Left renal pelvis (tissue), 4 donors: ENCODE measurements at places on chromosomes 13 and 19. TPM values are rescaled to one million over a fixed set of nuclear protein-coding genes. Genes with fewer than 3 reads are reported as not detected.

- DNase-seq = no peak
These were observed 1.8 kb upstream of the UBE2M start for GRCh38 chr19:58560007-58560887.

DNA sequence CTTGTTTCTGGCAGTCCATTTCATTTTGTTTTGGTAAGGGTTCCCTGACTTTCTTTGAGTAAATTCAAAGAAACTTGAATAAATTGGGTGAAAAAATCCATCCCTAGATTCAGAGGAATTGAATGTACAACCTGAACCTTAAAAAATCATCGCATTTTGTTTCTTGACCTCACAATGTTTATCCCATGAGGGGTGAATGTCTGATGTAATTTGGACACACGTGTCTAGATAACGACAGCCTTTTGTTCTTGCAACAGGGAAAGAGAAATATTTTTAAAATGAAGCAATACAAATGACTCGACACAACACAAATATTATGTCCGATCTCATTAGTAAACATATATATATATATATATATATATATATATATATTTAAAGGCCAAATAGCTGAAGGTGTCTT lies 453.2 kb upstream of the ATXN8OS start:
- no peak for DNase-seq

DNA sequence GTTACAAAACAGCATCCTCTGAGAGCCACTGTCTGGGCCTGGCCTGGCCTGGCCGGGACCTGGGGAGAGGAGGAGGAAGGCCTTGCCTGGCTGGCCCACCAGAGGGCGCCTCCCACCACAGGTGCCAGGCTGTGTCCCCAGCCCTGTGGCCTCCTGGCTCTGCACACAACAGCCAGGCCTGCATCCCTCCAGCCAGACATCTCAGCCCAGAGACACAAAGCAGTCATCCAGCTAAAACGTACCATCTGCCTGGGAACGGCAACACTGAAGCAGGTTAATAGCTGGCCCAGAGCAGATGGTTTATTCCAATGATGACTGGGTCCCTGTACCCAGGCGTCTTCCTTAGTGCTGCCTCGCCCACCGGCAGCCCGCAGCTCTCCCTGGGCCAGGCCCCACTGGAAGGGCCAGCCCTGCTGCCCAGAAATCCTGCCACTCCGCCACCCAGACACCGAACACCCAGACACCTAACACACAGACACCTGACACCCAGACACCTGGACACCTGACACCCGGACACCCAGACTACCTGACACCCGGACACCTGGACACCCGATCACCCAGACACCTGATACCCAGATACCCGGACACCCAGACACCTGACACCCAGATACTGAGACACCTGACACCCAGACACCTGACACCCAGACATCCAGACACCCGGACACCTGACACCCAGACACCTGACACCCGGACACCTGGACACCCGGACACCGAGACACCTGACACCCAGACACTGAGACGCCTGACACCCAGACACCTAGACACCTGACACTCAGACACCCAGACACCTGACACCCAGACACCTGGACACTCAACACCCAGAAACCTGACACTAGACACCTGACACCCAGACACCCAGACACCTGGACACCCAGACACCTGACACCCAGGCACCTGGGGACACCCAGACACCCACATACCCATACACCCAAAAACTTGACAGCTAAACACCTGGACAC lies 20.1 kb downstream of the C19orf12 start:
- DNase-seq = no peak

GRCh38 chr19:58218899-58219298 lies 9.8 kb upstream of the ZNF544 start:
- DNase-seq = no peak

DNA sequence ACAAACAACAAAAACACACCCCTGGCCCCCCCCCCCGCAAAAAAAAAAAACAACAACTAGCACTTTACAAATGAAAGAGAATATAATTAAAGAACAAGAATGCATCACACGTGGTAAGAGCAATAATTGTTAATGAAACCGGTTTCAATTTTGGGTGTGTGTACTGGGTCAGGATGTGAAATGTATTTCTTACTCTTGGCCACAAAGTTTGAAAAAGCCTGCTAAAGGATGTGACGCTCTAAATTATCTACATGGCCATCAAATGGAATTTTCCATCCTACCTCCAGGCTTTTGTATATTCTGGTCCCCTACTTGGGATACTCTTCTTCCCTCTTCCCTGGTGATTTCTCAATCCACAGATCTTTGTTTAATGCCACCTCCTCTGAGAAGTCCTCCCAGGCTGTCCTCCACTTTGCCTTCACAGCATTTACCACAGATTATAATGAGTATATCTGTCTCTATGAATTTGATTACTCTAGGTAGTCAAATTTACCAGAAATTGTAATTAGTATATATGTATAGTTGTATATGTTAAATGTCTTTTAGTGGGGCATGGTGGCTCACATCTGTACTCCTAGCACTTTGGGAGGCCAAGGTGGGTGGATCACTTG lies 2.1 kb downstream of the SARS2 start:
- no peak for DNase-seq

DNA sequence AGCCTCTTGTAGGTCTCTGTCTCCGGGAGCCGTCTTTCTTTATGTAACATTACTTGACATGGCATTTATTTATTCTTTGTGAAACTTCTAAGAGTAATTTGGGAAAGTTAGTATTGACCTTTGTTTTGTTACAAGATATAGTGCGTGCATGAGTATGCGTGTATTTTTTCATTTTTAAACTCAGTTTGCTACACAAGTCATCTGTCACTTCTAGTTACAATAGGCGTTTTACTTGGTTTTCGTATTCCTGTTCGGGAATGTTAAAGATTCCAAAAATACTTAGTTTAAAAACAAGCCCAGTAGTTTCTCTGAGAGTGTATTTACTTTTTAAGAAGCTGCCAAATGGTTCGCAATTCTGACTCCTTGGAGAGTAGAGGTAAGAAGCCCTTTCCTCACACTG lies 3.2 kb downstream of the PDS5B start:
- no peak for DNase-seq

DNA sequence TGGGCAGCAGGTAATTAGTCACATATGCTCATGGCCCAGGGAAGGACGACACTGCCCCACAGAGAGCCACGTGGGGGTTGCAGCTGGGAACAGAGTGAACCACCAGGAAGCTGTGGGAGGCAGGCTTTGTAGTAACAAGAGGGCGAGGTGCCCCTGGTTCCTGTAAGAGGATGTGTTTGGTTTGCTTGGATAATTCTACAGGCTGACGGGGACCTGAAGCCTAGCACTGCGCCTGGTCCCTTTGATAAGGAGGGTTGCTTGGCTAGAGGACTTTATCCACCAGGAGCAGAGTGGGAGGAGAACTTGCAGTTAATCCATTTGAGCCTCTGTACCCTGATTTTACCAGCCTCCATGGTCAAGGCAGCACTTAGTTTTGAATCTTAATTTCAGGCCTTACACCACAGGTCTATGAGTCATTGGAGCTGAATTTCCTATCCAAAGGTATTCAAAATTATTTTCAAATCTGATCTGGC lies 67.4 kb upstream of the CLDN10 start:
- DNase-seq = no peak

- DNase-seq = peak; percentile 88
These were observed at the start of gene PNPLA6 for GRCh38 chr19:7535047-7535997. PNPLA6 (plus strand) TSS chr19:7535717; CDS start chr19:7535789, 72 bp downstream.

GRCh38 chr13:75652726-75653125 lies 16.6 kb downstream of the LMO7 start:
- no peak for DNase-seq

- no peak for DNase-seq
These were observed 1.4 kb downstream of the ZNF324 start for GRCh38 chr19:58468216-58468839.

- no peak for DNase-seq
These were observed 494.6 kb downstream of the MYO16 start for GRCh38 chr13:109123971-109124370.

DNA sequence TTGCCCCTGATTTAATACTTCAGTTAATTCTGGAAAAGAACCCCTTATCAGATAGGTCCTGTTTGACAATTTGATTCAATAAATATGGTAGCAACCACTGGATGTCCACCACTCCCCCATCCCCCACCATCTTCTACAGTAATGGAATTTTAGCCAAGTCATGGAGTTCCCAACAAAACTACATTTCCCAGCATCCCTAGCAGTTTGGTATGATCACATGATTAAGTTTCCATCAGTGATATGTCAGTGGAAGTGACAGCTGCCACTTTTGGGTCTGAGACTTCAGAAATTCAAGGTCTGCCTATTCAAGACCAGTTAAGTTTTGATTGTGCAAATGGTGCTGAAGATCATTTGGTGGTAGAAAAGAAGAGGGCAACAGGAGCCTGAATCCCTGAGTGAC lies 85.5 kb downstream of the CACNA1A start:
- no peak for DNase-seq

DNA sequence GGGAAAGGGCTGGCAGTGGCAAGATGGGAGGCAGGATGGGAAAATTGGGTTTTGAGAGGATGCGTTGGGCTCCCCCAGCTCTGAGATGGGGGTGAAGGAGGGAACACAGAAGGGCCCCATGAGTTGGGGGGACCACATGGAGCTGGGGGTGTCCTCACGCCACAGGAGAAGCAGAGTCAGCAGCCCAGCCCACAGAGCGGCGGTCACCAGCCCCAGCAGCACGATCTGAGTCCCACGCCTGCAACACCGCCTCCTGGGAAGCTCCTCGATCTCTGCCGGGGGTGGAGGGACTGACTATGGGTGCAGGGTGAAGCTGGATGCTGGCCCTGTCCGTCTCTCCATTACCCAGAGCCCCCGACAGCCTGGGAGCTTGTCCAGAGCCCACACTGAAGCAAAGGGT lies 3.3 kb downstream of the FCER2 start:
- DNase-seq = no peak

- no peak for DNase-seq
These were observed 63.4 kb downstream of the INSR start for GRCh38 chr19:7230826-7231225.

DNA sequence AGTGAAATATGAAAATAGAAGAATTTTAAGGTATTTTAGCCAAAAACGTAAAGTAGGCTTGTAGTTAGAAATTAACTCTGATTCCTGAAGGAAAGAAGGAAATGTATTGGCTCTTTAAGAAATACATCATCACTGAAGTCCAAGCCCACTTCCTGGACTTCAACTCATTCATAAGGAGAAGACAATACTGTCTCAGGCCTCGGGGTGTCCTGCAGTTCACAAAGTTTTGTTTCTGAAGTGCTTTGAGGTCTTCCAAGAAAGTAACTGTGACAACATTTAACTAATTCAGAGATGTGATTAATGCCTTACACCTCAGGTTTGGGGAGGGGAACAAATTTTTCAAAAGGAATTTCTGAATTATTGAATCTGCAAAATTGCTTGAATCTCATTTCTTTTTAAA lies 65.8 kb upstream of the STARD13 start:
- DNase-seq = no peak

DNA sequence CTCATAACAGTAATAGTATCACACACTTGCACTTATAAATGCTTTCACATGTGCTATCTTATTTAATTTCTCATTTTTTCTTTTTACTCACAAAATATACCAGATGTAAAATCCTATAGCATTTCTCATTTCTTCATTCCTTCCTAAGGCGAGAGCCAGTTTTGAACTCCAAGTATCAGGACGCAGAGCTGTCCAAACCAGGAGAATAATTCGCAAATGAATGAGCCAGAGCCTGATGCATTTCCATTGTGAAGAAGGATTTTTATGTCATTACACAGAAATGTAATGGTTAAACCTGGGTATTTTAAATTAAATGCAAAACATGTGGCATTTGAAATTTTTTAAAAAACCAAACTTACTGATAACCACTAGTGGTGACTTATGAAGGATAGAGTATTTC lies 244.3 kb downstream of the RGCC start:
- DNase-seq = no peak

GRCh38 chr13:107099661-107100060 lies 531.7 kb upstream of the ARGLU1 start:
- no peak for DNase-seq

GRCh38 chr19:571566-571974 lies 826 bp upstream of the BSG start:
- no peak for DNase-seq

GRCh38 chr13:50104493-50104892 lies 89.2 kb downstream of the KCNRG start:
- no peak for DNase-seq

- DNase-seq = no peak
These were observed 2.2 kb downstream of the ZIC2 start for GRCh38 chr13:99983499-99984401.

DNA sequence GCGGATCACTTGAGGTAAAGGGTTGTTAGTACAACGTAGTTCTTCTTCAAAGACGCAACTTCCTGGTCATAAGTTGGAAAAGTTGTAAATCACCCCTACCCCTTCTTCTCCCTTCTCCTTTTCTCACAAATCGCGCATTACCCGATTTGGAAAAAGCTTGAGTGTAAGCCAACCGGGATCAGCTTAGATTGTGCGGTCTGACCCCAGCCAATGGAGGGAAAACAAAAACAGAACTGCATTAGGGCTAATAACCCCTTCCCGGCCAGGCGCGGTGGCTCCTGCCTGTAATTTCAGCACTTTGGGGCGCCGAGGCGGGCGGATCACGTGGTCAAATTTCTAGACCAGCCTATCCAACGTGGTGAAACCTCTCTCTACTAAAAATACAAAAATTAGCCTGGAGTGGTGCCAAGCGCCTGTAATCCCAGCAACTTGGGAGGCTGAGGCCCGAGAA lies 806 bp downstream of the ZNF90 start:
- DNase-seq = no peak

- DNase-seq = no peak
These were observed 127.7 kb downstream of the VWA8 start for GRCh38 chr13:41833201-41833600.

The CEACAM20 gene
- not detected for polyA plus RNA-seq

The STK11 gene
- 53.8 TPM for polyA plus RNA-seq

The RNF113B gene
- polyA plus RNA-seq = not detected

The SERTAD3 gene
- 66.6 TPM for polyA plus RNA-seq

The RASL11A gene
- polyA plus RNA-seq = 23.8 TPM

The CRX gene
- 0.11 TPM for polyA plus RNA-seq

The RFXAP gene
- polyA plus RNA-seq = 28.4 TPM

The ZNF540 gene
- 4.8 TPM for polyA plus RNA-seq

The OR7G1 gene
- not detected for polyA plus RNA-seq

The CFD gene
- polyA plus RNA-seq = 4.6 TPM

The KLF1 gene
- 3.4 TPM for polyA plus RNA-seq

The CGB2 gene
- not detected for polyA plus RNA-seq

The GADD45B gene
- 9.2 TPM for polyA plus RNA-seq

The CYP4F12 gene
- polyA plus RNA-seq = 0.57 TPM

The ZNF285 gene
- polyA plus RNA-seq = 10.7 TPM

The TMIGD2 gene
- not detected for polyA plus RNA-seq

The PTPRH gene
- 0.11 TPM for polyA plus RNA-seq
